ENCODE measurements at places on chromosomes 4 and X.

GRCh38 chr4:96599752-96600151 lies 759.9 kb downstream of the PDHA2 start:
- DNase-seq: no peak

DNA sequence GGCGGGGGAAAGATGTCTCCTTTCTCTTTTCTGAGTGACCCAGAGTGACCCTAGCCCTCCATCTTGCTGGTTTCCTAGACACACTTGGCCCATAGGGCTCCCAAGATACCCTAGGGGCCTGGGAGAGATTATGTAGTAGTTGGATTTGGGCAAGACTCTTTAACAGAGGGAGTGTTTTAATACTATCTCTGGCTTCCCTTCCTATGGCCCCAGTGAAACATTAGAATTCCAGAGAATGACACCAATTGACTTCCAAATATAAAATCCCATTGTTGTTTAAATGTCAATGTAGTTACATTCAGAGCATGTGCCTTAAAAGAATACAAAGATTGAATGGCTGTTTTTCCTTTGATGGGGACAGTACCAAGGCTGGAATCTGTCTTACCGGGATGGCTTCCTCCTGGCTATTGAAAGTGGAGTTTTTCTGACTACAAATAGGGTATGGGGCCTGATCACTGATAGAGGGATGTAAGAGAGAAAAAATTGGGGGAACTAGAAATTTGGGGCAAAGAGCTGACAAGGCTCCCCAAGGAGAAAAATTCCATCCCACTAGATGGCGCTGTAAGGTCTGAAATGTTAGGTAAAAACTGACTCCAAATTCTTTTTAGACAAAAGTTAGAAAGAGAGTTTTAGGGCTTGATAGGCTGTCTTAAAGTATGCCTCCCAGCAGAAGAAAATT lies 10.7 kb downstream of the TENT5D start:
- DNase-seq: no peak

- no peak for DNase-seq
Observed at GRCh38 chr4:75822416-75822815, 79.8 kb downstream of the PPEF2 start.

- no peak for DNase-seq
Observed at GRCh38 chr4:177171588-177171987, 138.1 kb upstream of the NEIL3 start.

- no peak for DNase-seq
Observed at GRCh38 chr4:128600996-128601871, 208.3 kb upstream of the JADE1 start.

DNA sequence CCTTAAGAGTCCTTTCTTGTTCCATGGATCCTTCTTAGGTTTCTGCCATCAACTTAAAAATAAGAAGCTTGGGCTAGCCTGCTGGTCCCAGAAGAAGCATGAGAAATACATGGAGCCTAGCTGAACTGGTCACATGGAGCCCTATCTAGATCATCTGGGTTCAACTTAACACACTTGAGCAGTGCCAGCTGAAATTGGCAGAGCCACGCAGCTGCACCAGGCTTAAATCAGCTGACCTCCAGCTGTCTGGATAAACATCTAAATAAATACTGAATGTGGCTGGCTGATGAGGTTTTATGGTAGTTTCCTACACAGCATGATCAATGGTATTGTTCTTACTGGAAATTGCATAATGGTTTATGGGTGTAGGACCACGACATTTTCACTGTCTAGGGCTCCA lies 598.4 kb upstream of the FAM241A start:
- DNase-seq: no peak

- no peak for DNase-seq
Observed at GRCh38 chrX:69996113-69996468, 53.6 kb downstream of the AWAT2 start.

DNA sequence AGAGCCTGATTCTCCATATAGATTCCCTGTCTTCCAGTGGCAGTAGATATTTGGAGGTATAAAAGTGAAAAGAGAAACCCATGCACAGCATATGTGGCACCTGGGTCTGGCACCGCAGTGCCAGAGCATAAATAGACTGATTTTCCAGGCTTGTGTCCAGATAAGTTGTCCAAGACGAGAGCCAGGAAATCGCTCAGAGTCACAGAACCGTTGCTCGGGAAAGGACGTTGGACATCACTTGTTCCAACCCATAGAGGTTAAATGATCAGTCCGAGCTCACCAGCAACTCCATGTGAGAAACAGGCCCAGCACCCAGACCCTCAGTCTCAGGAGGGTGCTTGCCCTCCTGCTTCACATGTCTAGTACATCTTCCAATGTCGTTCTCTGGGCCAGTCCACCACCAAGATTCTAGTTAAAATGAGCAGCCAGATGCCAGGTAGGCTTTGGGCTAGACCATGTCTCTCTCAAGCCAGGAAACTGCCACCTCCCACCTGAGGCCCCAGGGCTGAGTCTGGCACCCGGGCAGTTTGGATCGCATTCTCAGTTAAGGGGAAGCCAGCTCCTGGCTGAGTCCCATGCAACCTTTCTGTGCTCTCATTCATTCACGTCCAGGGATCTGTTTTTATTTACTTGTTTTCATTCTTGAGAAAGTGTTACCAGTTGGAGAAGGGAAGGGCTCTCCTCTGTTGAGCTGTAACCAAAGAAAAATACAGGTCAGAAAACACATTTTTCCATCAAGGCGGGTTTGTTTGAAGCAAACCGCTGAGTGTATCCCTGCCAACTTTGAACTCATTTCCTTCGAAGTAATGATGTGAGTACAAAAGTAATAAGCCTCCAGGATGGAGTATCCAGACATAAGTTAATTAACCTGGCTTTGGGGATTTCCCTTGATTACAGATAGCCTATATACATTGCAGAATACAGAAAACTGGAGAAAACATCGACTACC lies 91.7 kb downstream of the PHOX2B start:
- no peak for DNase-seq

DNA sequence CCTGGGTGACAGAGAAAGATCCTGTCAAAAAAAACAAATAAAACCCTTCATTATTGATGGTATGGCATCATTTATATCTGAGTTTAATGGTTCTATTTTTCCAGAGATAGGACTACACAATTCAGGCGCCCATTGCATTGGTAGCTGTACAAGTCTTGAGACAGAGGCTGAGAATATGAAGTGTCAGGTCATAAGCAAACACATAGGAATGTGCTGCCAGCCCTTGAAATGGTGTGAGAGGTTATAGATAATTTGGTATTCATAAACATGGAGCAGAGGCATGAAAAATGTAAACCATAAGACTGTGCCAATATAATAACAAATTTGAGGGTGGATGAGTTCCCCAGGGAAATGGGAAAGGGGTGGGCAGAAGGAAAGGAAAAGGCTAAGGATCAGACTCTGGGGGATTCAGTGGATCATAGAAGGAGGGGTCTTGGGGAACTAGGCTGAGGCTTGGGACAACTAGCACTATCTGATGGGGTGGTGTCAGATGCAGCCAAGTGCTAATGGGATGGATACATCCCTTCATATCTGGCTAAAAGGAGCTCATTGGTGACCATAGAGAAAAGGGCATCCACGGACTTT lies 50.8 kb downstream of the MAOA start:
- no peak for DNase-seq

GRCh38 chr4:27397886-27398285 lies 537.2 kb downstream of the STIM2 start:
- no peak for DNase-seq

DNA sequence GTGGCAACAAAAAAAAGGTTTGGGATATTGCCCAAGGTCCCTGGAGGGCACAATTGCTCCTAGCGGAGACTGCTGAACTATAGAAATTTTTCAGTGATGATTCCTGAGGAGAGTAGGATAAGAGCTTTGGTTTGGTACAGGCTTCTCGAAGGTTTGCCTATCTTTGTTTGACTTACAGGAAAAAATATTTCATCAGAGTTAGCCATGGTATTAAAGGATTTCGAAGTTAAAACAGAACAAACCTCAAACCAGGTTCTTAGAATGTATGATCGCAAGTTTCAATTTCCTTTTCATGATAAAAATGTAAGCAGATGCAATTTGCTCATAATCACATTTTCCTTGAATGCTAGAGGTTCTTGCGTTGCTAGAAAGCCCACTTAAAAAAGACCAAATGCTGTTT lies 1.7 kb downstream of the EGFL6 start:
- DNase-seq: no peak

- DNase-seq: no peak
Observed at GRCh38 chr4:19947349-19947748, 304.4 kb upstream of the SLIT2 start.

DNA sequence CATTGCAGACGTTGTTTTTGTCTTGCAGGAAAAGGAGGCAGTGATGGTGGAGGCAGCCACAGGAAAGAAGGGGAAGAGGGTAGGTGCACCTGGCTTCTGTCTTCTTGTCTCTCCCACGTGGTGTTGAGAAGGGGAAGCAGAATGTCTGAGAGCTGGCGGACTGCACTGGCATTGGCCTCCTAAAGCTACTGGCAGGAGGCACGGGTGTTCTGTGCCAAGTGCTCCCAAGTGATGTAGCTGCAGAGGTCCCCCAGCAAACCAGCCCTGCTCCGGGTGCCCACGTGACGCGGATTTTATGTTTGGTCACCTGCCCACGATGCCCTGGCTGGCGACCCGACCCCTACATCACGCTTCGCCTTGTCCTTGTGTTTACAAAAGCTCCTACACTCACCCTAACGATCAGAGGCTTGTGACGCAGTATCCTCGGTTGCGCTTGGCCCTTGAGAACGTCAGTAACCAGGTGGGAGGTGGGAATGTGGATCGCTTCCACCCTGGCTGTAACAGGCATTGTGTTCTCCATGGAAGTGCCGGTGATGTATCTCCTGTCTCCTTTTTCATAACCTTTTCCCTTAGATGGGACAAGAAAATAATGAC lies 28.5 kb upstream of the XG start:
- no peak for DNase-seq

GRCh38 chrX:64350521-64350920 lies 44.7 kb downstream of the MTMR8 start:
- no peak for DNase-seq

- DNase-seq: no peak
Observed at GRCh38 chr4:15042529-15043167, 40.4 kb downstream of the CPEB2 start.

GRCh38 chr4:14257903-14258302 lies 630.4 kb upstream of the BOD1L1 start:
- DNase-seq: no peak

DNA sequence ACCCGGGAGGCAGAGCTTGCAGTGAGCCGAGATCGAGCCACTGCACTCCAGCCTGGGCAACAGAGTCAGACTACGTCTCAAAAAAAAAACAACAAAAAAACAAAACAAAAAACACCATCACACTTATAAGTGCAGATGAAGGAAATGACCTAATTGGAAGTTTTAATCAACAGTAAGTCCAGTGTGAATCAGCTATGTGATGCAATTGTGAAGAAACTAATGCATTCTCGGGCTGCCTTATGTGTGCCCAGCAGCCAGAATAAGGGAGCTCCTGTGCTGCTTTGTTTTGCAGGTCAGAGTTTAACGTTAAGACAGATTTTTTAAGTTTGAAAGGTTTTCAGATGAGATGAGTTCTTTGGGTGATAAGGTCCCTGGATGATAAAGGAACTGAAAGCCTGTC lies 10.8 kb downstream of the DAPP1 start:
- DNase-seq: no peak

DNA sequence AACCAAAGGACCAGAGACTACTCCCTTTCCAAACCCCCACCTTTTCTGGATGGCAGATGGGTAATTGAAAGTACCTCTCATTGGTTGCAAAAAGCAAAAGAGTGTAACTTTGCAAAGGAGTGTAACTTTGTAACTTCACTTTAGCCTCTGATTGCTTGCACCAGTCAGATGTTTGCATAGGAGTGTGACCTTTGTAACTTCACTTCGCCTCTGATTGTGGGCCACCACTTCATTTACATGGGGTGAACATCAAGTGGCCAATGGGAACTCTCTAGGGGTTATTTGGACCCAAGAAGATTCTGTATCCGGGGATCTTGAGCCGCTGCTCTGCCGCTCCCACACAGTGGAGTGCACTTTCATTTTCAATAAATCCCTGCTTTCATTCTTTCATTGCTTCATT lies 9.9 kb upstream of the SLC25A43 start:
- DNase-seq: no peak

DNA sequence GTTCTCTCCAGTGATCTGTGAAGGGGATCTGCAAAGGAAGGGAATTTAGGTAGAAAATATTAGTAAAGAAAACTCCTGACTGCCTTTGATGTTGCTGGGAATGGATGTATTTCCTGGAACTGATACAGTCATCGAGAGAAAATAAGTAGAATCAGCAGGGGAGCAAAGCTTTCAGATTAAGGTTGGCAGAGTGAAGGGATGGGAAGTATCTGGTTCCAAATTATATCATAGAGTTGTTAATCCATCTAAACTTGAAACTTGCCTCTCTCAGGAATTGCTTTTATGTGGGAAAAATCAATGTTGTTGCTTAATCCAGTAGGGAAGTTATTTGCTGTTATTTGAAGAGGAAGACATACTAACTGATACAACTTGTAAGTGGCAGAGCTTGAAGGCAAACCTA lies 19.3 kb downstream of the EPHA5 start:
- DNase-seq: no peak

- no peak for DNase-seq
Observed at GRCh38 chr4:82499738-82500434, 61.9 kb downstream of the TMEM150C start.

DNA sequence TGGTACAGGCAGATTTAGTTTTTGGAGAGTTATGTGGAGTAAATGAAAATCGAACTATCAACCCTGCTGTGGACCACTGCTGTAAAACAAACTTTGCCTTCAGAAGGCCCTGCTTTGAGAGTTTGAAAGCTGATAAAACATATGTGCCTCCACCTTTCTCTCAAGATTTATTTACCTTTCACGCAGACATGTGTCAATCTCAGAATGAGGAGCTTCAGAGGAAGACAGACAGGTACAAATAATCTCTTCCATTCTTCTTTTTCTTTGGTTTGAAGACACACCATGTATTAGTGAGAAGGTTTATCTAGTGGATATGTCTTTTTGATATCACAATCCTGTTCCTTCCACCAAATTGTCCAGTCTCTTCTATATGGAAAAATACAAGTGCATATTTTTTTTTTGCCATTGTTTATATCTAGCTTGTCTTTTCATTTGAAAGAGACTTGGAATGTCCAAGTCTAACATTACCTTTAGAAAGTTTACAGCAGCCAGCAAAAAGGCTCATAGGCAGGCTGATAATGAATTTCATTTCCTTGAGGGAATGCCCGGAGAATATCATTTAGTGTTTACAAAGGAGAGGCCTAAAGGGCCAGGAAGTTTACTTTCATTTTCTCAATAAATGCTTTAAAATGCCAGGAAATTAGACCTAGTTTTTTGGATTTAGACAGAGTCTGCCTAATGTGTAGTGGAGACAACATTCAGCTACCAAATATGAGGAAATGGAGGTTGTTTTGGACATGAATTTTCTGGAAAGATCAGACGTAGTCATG lies 18.6 kb downstream of the AFM start:
- no peak for DNase-seq

DNA sequence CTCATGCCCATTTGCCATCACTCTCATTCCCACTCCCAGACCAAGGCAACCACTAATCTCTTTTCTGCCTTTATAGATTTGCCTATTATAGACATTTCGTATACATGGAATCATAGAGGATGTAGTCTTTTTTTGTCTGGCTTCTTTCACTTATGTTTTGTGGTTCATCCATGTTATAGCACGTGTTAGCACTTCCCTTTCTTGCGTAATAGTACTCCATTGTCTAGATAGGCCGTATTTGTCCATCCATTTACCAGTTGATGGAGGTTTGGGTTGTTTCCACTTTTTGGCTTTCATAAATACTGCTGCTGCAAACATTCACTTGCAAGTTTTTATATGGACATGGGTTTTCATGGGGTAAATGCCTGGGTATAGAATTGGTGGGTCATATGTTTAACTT lies 48.4 kb downstream of the KIF4A start:
- DNase-seq: no peak

All from cortex of kidney (tissue), 1 donor.